ENCODE measurements at places on chromosomes 11 and 22.

DNA sequence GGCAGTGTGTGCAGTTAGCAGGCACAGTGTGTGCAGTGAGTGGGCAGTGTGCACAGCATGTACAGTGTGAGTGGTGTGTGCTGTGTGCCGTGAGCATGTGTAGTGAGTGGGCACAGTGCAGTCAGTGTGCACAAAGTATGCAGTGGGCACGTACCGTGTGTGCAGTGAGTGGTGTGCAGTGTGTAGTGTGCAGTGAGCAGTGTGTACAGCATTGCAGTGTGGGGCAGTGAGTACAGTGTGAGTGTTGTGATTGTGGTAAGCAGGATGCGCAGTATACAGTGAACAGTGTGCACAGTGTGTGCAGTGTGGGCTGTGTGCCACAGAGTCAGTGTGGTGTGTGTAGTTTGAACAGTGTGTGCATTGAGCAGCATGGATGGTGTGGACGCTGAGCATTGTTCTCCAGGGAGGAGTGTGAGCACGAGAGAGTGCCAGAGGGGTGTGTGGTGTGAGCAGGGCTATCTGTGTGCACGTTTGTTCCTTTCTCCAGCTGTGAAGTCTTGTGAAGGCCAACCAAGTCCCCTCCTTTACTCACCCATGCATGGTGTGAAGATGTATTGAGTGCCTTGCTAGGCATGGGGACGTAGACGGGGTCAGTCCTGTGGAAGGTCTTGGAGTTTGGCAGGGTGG is 3.0 kb downstream of the SHANK3 start:
- no peak for DNase-seq

- no peak for DNase-seq
Measured at GRCh38 chr22:41478891-41479521, 10.1 kb downstream of the ACO2 start.

DNA sequence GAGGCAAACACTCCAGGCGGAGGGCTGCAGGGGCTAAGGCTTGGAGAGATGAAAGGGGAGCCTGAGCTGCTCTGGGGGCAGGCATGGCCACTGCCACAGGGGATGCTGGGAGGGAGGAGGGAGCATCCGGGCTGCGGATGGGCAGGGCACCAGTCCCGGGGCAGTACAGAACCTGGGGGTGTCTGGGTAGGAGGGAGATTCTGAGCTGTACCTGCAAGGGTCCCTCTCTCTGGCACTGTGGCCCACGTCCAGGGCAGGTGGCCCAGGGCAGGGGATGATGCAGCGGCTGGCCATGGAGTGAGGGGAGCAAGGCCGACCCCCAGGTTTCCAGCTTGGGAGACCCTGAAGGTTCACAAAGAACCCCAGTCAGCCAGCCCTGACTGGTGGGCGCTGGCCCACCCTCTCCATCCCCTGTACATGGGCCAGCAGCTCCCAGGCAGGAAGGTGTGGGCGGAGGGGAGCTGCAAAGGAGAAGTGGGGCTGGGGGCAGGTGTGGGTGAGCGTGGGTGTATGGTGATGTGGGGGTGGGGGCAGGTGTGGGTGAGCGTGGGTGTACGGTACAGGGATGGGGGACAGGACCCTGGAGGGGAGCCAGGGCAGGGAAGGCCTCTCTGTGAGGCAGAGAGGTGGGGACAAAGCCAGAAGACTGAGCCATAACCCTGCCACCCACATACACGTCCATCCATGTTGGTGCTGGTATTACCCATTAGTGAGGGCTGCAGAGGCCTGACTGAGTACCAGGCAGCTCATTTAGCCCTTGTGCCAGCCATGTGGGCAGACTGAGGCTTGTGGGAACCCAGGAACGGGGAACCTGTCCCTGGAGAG is 2.2 kb upstream of the TNFRSF13C start:
- DNase-seq: no peak

DNA sequence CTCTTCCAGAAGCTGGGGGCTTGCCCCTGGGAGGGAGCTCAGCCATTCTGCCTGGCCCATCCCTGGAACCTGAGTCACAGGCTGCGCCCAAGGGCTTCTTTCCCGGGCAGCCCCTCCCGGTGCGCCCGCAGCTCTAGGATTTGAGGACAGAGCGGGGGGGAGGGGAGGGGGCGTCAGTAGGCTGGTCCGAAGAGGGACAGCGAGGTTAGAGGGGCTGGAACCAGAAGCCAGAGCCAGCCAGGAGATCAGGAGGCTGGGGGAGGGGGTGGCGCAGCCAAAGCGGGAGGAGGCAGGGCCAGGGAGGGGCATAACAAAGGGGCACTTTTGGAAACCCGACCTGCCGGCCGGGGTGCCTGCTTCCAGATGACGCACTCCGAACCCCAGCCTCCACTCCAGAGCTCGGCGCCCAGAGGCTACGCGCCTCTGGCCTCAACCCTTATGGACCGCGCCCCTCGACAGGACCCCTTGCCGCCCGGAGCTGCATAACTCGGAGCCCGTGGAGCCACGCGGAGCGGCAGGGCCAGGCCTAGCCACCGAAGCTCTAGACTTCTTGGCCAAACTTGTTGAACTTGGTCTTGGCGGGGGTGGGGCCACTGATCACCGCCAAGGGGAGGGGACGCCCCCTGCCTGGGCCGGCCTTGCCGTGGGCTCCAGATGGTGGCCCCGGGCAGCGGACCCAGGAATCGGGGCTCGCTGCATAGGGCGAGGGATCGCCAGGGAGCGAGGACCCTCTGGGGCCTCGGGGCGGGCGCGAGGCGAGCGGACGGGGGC is 744 bp downstream of the PACSIN3 start:
- no peak for DNase-seq

DNA sequence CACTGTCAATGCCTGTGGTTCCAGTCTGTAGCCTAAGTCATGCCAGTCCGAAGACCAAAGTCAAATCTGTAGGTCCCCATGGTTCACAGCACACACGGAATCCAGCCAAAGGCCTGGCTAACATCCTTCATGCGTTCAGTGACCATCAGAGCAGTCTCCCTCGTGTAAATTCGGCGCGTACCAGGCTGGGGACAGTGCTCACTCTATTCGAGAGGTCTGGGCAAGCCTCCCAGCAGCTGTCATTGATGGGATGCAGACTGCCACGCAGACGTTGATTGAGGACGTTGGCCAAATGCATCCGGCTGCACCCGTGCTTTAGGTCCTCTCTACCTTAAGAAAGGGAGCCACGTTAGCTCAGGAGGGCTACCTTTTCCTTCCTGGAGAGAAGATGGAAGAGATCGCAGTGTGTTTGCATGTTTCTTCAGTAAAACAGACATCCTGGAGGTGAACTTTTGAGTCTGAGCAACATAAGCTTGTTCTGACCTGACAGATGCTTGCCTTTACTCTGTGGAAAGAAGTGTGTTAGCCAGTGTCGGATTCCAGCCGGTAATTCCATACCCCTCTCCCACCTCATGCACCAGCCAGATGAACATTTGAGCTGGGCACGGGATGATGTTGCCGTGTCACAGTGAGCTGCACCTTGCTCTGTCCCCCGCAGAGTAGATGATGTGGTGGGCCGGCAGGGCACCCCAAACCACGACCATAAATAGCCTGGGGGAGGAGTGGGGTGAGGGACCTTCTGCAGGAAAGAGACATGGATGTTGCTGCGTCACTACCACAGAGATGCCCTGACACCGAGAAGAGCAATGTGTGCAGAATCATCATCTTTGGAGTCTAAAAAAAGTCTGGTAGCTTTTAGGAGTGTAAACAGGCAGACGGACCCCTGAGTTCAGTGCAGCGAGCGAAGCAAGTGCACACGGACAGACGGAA is 12.2 kb downstream of the CTTN start:
- no peak for DNase-seq

DNA sequence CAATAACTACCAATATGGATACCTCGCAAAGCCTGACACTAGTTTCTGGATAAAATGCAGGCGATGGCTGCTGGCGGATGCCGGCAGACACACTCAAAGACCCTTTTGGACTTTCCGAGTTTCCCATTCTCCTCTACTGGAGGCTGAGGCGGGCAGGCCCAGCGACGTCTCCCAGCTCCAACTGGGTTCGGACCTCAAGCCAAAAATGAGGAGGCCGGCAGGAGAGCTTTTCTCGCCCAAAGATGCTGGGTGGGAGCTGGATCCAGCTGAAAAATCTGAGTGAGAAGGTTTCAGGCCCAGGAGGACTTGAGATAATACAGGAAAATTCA is 428 bp upstream of the FEZ1 start:
- DNase-seq: no peak

DNA sequence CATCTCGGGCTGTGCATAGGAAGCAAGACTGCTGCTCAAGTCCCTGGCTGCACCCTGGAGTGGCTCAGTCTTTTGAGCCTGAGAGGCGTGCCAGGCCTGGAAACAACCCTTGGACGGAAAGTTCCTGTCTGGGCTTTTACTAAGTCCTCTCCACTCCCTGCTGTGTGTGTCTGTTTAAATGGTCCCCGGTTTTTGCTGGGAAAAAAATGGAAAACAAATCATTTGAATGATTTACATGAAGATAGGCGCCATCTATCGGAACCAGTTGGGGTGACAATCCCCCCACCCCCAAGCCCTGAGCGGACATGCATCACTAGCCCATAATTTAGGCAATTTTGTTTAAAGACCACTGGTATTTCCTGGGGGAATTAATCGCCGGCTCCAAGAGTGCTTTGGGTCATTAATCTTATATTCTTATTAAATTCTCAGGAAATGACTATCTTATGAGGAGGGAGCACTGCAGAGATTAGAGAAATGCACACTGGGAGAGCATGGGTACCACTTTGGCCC is 2.7 kb upstream of the GAB2 start:
- peak; percentile 61 for DNase-seq

- DNase-seq: no peak
Measured at GRCh38 chr11:126861796-126862459, 138.6 kb downstream of the KIRREL3 start.

DNA sequence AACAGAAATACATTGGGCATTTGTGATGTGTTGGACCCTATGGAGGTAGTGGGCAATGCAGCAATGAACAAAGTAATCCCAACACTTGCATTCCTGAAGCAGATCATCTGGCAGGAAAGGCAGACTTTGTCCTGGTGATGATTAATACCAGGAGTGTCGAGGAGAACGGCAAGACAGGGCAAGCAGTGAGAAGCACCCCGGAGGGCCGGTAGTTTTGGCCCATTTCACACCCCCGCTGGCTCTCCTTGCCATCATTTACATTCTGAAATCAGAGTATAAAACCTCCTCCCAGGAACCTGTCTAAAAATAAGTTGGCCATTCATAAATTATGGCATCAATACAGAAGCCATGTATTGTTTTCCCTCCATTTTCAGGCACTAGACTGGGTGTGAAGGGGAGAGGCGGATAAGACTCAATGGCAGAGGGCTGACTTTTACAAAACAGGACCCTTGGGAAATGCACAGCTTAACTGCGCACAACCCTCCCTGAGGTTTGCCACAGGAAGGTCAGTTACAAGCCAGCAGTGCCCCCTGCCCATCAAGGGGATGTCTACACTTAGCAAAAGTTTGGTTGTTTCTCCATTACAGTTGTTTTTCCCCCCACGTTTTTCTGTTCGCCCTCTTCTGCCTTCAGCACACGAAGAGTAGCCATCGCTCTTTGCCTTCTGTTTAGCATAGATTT is 55.6 kb downstream of the OPCML start:
- no peak for DNase-seq

DNA sequence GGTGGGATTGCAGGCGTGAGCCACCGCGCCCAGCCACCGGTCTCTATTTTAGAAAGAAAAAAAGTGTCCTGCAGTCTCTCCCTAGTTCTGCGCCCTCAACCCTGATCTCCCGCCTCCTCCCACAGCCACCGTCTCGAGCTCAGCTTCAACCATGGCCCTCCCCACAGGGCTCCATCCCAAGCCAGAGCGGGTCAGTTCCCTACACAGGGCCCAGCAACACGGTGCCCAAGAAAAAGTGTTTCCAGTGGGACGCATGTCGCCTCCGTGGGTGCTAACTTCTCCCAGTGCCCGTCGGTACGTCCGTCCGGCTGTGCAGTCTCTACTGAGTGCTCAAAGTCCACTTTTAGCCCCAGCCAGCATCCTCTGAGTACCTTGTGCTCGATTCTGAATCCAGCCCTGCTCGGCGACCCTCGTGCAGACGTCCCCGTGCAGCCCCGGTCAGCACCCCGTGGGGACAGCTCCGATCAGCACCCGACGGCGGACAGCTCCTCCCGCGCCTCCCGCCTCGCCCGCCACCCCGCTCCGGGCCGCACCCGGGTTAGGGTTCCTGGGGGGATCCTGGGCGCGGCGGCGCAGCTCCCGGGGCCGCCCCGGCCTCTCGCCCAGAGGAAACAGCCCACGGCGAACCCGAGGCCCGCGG is 657 bp upstream of the MAPK8IP2 start:
- DNase-seq: peak; percentile 64

GRCh38 chr11:119684361-119685110 is 44.5 kb downstream of the NECTIN1 start:
- DNase-seq: no peak

GRCh38 chr11:10379426-10379825 is 74.6 kb downstream of the ADM start:
- DNase-seq: no peak

DNA sequence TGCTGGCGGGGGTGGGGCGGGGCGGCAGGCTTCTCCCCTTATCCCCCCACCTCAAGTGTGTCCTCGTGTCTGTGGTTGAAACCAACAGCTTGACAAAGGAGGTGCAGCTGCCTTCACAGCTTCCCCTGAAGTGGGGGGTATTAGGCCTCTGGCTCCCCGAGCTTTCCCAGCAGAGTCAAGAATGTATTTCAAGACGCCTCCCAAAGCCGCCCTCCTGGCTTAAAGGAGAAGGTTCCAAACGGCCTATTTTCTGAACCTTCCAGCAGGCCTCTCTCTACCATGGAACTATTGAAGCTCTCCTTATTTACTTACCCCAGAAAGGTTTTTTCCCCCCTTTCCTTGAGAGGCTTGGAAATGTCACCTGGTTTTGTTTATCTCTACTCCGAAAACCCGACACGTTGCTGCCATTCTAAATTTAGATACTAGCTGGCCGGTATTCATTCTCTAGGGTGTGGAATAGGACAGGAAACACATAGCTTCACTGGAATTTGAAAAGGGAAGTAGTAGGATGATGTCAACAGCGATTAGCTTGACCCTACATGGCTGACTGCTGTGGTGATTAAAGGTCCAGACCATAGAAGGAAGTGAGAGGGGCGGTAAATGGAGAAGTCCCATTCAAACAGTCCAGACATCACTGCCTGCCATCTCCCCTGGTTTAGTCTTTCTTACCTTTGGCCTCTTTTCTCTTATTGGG is 671 bp upstream of the PICALM start:
- no peak for DNase-seq

- DNase-seq: no peak
Measured at GRCh38 chr22:46040471-46041465, 63.8 kb upstream of the WNT7B start.

DNA sequence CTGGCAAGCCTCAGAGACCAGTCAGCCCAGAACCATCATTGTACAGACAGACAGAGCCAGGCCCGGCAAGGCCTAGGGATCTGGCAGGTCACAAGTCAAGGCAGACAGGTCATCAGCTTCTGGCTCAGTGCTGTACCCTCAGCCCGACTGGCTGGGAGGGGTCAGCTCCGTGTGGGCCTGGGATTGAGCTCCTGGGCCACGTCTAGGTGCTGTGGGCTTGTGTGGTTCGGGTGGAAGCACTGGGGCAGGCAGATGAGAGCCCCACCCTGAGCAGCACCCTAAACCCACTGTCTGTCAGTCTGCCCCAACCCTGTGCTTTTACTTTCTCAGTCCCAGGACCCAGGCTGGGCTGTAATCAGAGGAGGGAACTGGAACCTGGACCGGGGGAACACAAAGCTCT is 26.9 kb upstream of the P2RY2 start:
- no peak for DNase-seq

- no peak for DNase-seq
Measured at GRCh38 chr11:70608568-70609470, 210.5 kb downstream of the CTTN start.

- no peak for DNase-seq
Measured at GRCh38 chr11:103294516-103294915, 185.3 kb downstream of the DYNC2H1 start.

Measured in stimulated activated CD4-positive, alpha-beta T cell treated with anti-CD3 and anti-CD28 coated beads, Interleukin-2, amount 100 ng/mL, for 24 hours (primary cell).